Gastroesophageal sphincter (tissue), 4 donors: ENCODE measurements at places on chromosomes 12 and 14. TPM values are rescaled to one million over a fixed set of nuclear protein-coding genes. Genes with fewer than 3 reads are reported as not detected.

P2RX2 gene
- total RNA-seq = 0.47 TPM

DNA sequence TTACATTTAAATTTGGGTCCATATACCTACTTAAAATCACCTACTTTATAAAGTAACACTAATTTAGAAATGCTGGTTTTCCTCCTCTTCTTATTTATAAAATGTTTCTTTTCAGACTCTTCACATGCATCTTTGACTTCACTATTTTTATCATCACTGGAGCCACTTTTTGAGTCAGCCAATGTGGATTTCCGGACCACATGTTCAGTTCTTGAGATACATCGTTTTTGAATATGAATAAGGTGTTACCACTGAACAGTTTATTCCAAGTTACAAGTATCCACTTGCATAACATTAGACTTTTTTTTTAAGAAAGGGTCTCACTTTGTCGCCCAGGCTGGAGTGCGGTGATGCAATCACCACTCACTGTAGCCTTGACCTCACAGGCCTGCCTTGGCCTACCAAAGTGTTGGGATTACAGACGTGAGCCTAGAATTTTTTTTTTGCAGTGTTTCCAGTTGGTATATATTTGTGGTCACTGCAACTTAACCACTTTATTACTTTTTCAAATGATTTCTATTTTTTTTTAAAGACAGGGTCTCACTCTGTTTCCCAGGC lies 5.7 kb downstream of the FNTB start:
- no peak for ATAC-seq

- ATAC-seq = peak; percentile 86
Observed at GRCh38 chr12:15846887-15847286, 35.3 kb upstream of the STRAP start.

GRCh38 chr14:86654558-86655184 lies 1124.7 kb downstream of the FLRT2 start:
- ATAC-seq = no peak

DNA sequence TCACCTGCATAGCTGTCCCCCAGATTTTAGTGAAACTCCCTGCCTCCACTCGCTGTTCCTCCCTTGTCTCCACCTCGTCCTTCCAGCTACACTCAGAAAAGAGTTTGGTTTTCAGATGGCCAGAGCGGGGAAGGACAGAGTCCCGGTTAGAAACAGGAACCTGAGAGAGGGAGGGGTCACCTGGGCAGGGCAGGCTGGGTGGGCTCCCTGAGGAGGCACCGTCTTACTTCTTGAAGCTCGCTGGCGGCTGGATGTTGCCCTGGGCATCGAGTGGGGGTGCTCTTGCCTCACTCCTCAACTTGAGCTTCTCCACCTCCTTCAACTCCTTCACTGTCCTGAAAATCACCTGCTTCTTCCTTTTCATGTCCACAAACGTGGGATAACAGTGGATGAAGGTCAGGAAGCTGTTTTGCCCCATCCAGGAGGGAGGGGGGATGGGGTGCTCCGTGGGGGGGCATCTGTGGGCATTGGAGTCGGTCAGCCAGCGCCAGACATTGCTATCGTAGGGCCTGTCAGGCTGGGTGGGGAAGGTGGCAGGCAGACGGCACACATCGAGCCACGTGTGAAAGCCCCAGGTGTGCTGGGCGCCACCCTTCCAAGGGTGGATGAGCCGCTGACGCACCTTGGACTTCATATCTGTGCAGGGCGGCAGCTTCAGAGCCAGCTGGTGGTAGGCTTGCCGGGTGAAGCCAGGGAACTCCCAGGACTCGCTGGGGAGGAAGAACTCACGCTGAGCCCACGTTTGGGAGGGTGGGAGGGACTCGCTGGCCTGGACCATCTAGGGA lies 2.0 kb downstream of the TEX52 start:
- no peak for ATAC-seq

KLHL33 gene
- 0.54 TPM for total RNA-seq

- no peak for ATAC-seq
Observed at GRCh38 chr12:81416571-81416970, 338.7 kb downstream of the ACSS3 start.

TMEM63C gene
- 0.08 TPM for total RNA-seq

IL31 gene
- total RNA-seq = not detected

GRCh38 chr12:122080149-122081082 lies 1.9 kb downstream of the MLXIP start:
- ATAC-seq = peak; percentile 52

ARHGAP9 gene
- total RNA-seq = 8.3 TPM

- ATAC-seq = peak; percentile 57
Observed at GRCh38 chr14:58898655-58899316, 261.0 kb downstream of the DACT1 start.

GRCh38 chr12:90042920-90043641 lies 334.4 kb upstream of the ATP2B1 start:
- ATAC-seq = no peak

- ATAC-seq = no peak
Observed at GRCh38 chr14:101369194-101369915, 191.9 kb upstream of the DIO3 start.

CLEC7A gene
- total RNA-seq = 3.6 TPM

- no peak for ATAC-seq
Observed at GRCh38 chr14:90986510-90986909, 73.9 kb downstream of the RPS6KA5 start.

DNA sequence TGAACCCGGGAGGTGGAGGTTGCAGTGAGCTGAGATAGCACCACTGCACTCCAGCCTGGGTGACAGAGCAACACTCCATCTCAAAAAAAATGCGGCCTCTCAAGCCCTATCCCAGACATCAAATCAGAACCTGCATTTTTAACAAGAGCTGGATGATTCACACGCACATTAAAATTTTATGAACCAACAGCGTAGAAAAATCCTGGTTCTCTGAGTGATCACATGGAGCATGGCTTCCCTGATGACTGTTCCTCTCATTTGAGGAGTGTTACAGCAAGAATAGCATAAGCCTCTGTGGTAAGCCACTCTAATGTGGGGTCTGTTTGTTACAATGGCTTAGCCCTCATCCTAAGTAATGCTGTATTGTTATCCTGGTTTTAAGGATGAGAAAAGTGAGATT lies 163.6 kb downstream of the BRMS1L start:
- no peak for ATAC-seq

DNA sequence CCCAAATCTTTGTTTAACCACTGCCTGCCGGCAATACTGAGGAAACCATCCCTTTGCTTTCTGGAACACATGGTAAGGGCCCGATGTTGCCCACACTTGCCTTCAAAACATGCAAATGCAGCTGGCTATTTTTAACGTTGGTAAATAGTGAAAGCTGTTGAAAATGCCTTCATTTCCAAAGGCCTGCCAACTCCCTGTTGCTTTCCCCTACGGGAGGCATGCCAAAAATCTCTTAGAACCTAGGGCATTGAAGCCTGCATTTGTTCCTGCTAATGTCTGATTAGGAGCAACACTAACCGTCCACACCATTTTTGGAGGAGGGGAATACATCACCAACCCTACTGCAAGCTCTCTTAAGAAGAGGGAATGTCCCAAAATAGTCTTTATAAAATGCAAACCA lies 152.6 kb upstream of the NOS1 start:
- no peak for ATAC-seq

TUNAR gene
- total RNA-seq = not detected

- ATAC-seq = no peak
Observed at GRCh38 chr12:107990325-107990724, 138.8 kb upstream of the WSCD2 start.

DNA sequence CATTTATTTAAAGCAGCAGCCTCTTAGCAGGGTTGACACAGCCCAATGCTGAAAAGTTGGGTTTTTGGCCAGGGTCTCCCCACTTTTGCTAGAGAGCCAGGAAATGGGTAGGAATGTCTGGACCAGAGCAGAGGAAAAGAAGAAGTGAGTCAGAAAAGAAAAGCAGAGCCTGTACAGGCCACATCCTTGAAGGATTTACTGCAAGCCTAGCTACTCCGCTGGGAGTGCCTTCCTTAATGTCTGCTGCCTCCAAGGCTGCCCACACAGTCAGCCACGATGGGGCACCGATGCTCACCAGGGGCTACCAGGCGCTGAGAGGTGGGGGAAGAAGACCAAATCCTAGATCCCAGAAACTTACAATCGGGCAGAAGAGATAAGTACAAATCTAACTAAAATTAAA lies 139.2 kb downstream of the C12orf75 start:
- no peak for ATAC-seq

KRT77 gene
- not detected for total RNA-seq

TPH2 gene
- total RNA-seq = not detected

- no peak for ATAC-seq
Observed at GRCh38 chr14:72616294-72616693, 277.6 kb downstream of the DPF3 start.

DNA sequence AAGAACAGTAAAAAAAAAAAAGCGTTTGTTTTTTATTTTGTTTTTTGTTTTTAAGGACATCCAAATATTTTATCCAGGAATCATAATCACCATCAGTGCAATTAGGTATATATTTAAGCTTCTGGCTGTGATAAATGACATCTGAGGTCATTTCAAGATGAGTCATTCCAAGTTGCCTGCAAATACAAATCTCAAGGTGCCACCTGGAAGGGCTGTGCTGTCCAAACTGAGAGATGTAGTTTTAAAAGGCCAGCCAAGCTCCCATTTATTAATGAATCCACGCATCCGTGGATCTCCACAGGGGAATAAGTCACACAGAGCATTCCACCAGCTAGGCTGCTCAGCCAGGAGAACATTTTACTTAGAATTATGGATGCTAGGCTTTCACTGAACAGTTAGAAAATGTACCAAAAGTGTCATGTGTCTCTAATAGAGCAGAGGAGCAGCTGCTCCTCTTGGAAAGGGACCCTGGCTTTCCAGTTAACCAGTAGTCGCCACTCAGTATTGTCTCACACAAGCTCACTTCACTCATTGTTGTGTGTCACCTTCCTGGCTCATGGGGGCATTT lies 1151.4 kb upstream of the TMEM132C start:
- no peak for ATAC-seq

DNA sequence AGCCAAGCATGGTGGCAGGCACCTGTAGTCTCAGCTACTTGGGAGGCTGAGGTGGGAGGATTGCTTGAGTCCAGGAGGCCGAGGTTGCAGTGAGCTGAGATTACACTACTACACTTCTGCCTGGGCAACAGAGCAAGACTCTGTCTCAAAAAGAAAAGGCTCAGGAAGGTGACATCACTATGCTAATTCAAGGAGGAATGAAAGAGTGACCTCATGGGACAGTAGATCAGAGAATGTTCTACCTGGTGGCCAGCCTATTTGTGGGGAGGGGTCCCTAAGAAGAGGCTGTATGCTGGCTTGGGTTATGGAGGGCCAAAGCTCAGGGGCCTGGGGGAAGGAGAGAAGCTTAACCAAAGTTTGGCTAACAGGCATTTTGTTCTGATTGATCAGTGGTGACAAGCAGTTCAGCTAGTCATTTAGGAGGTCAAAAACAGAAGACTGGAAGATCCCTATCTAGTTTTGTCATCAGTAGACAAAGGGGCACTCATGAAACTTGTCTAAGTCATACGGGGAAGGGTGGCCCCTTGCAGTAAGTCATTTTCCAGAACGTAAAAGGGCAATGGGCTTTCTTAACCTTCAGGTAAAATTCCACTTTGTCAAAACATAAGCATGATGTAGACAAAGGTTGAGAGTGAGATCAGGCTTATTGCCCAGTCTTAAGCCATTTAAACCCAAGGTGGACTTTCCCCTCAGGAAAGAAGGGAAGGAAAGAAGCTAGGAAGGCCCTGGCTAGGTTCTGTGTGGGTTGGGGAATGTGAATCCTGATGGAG lies 60.8 kb upstream of the EEA1 start:
- no peak for ATAC-seq

DNA sequence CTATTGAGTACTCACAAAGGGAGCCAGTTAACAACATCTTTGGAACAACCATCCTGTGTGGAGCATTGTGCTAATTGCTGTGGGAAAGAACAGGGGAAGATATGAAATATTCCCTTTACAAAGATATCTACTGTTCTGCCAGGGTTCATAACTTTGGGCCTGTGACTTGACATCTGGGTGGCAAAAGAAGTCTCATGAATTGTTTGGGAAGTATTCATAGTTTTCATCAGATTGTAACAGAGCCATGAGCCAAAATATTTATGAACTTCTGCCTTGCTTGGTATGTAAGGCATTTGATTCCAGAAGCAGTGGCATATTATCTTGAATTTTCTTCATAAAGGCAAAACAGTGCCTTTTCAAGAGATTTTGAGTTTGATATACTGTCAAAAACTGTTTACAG lies 816.2 kb downstream of the DIO2 start:
- no peak for ATAC-seq

- peak; percentile 79 for ATAC-seq
Observed at GRCh38 chr14:104677512-104678332, 11.7 kb upstream of the INF2 start.

- no peak for ATAC-seq
Observed at GRCh38 chr12:4001841-4002240, 128.6 kb upstream of the PARP11 start.

DNA sequence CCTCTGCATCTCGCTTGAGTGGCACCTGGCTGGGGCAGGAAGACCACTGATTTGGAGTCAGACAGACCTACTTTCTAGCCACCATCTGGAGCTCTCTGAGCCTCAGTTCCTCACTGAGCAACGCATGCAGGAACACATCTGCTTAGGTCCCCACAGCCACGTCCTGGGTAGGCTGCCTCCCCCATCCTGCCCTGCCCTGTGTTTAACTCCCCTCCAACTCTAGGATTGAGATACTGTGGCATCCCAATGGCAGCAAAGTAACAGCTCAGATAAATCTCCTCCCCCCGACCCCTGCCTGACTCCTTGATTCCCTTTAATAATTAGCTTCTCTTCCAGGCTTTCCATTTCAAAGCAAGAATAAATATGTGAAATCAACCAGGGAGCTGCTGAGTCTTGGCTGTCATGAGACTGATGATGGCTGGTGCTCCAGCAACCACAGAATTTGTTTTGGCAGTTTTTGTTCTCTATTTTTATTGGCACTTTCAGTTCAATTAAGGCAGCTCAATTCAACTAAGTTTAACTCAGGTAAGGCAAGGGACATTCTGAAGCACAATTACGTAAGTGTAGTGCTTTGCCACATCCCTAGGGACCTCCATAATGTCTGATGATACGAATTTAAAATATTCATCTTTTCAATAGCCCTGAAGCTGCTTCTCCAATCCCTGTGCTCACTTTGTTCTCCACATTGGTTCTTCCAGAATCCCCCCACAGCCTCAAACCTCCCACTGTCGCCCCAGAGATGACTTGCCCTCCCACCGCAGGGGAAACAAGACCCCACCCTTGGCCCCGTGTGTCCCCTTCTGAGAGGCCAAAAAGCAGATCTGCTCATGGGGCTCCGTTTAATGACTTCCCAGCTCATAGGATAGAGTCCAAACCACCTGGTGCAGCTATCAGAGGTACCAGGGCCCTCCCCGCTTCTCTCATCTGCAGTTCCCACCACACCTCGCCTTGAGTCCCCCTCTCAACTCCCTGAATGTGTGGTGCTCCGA lies 58.2 kb downstream of the ESR2 start:
- no peak for ATAC-seq
